NCI-H187 (cell line): ENCODE measurements at places on chromosomes 11 and 22.

DNA sequence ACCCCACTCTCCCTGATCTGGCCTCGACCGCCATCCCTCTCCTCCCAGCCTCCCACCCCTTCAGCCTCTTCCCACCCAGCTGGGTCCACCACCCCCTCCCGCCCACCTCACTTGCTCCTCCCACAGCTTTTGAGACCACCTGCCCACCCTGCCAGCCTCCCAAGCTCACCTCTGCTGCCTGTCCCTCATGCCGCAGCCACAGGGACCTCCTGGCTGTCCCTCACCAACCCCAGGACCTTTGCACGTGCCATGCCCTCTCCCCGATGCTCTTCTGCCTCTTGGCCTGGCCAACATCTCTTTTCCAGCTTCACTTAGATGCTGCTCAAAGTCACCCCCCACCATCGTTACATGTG lies 6.5 kb downstream of the PNPLA5 start:
- no peak for DNase-seq

DNA sequence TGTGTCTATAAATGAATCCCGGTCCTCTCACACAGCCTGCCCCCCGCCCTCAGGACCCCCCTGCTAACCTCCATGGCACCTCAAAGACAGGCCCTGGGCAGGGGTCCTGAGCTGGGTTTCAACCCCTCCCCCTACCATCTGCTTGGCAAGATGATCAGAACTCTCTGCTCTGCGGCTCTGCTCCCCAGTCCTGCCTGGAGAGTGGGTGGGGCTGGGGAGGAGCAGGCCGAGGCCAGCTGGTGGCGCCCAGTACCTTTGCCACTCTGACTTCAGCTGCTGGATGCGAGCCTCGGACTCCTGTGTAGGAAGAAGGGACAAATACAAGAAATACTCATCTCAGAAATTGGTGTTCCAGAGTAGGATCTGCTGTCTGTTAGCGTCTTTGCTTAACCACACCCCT lies 15.0 kb downstream of the SUN2 start:
- DNase-seq, result no peak

DNA sequence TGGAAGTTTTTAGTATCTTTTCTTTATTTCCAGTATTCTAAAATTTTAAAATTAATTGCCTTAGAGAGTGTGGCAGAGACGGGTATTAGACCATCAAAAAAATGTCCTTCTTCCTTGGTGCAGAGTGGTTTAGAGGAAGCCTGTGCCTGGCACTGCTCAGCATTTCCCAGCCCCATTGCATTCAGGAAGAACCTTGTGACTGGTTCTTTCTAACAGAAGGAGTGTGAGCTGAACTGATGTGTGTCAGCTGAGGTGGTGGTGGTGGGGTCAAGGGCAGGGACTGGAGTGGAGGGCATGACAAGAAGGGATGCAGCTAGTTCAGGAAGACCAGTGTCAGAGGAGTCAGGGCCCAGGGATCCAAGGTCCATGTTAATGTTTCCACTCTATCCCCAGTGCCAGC lies 58.7 kb upstream of the FDX1 start:
- DNase-seq, result no peak

DNA sequence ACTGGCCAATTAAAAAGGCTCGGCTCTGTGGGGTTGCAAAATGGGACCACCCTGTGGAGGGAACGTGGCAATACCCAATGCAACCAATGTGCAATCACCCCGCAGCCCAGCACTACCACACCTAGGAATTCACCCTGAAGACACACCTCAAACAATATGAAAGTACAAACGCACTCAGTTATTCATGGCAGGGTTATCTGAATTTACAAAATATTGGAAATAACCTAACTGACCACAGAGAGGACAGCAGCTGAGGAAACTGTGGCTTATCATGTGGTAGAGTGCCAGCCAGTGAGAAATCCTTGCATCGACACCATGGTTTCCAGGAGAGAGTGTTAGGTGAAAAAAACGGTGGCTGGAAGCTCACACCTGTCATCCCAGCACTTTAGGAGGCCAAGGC lies 18.7 kb downstream of the ALG12 start:
- no peak for DNase-seq

DNA sequence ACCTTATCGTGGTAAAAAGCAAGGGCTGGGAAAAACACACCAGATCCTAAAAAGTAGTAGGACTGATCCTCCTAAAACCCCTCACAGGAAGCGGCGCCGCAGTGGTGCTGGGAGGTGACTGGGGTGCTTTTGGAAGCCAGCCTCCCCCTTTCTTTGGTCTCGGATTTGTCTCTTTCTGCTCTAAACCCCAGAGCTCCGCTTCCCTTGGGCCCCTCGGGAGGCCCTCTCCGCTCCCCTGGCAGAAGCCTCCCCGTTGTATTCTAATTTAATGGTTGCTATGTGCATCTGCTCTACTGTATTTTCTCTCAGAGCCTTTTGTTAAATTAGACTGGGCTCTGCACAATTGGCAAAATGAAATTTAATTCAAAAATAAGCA lies 587.7 kb downstream of the OPCML start:
- no peak for DNase-seq

GRCh38 chr22:22960307-22960706 lies 72.7 kb downstream of the IGLL5 start:
- DNase-seq, result no peak

DNA sequence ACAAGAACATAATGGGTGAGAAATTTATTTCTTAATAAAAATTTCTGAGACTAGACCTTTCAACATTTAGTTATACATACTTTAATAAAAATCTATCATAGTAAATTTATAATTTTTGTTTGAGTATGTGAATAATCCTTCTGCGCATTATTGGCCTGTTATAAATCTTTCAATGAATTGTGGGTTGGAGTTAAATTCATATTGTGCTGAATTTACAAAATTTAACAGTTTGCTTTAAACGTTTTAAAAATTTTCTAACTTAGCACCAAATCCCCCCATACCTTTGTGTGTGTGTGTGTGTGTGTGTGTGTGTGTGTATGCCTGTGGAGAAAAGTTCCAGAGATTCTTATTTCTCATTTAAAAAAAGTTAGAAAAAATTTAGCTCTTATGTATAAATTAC lies 111.0 kb downstream of the TMEM135 start:
- no peak for DNase-seq

- no peak for DNase-seq
These were observed at the start of gene SCGB1D4 for GRCh38 chr11:62298975-62299374. SCGB1D4 (minus strand) TSS chr11:62299075; CDS start chr11:62299010, 65 bp downstream.

DNA sequence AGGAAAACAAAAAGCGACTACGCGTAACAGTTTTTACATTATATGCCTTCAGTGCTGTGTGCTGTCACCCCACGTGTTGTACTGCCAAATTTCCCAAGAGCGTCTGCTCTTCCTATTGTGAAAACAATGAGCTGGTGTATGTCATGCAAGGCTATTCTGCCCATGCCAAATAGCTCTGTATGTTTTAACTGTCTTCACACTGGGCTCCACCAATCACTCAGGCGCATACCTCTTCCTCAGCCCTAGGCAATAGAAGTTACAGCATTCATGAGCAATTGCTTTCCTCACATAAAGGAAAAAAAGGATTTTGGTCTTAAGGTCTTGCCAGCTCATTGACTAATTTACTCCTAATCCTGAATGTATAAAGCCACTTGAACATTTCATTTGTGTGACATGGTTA lies 606.8 kb downstream of the NTM start:
- no peak for DNase-seq

DNA sequence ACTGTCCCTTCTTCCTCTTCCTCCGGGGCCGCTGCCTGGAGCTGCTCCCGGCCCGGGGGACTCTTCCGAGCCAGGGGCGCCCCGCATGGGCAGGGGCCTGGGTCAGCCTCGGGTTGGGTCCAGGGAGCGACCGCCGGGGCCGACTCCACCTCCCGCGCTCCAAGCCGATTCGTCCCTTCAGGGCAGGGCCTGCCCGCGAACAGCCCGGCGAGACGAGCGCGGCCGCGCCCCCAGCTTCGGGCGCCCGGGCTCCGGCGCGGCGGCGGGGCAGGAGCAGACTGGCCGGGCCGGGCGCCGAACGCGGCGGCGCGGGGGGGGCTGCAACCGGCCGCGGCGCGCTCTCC lies at the start of gene LARGE1:
LARGE1 (minus strand) TSS at position 280 of the 344 bp plus-strand sequence.
- DNase-seq, result no peak

GRCh38 chr11:86615487-86615886 lies 56.9 kb downstream of the ME3 start:
- no peak for DNase-seq

DNA sequence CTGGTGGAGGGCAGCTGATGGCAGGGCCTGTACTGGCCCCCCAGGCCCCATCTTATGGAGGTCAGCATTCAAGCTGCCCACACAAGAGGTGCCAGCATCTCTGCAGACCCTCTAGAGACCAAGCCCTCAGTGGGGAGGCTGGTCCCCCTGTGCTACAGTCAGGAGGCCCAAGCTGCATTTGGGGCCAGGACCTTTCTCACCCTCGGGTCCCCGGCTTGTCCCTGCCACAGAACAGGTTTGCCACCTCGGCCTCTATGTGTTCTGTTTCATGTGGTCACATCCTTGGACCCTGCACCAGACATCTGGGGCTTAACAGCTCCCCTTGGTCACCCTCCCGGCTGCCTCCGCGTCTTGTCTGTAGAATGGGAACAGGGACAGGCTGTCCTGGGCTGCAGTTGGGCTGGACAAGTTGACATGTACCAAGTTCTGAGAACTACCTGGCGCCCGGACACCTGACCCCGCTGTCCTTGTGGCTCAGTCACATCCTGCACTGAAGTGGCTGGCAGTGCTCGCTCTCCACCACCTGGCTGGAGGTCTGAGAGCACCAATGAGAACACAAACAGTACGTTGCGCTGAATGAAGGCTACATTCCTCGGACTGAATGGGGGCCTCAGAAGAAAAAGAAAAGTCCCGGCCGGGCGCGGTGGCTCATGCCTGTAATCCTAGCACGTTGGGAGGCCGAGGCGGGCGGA lies 2.7 kb upstream of the PLXNB2 start:
- no peak for DNase-seq

- no peak for DNase-seq
These were observed 100.1 kb downstream of the PRR5L start for GRCh38 chr11:36395978-36396736.

- DNase-seq, result no peak
These were observed 559.7 kb downstream of the JRKL start for GRCh38 chr11:96949464-96949863.

- DNase-seq, result no peak
These were observed 56.0 kb downstream of the ADM start for GRCh38 chr11:10360835-10361234.

DNA sequence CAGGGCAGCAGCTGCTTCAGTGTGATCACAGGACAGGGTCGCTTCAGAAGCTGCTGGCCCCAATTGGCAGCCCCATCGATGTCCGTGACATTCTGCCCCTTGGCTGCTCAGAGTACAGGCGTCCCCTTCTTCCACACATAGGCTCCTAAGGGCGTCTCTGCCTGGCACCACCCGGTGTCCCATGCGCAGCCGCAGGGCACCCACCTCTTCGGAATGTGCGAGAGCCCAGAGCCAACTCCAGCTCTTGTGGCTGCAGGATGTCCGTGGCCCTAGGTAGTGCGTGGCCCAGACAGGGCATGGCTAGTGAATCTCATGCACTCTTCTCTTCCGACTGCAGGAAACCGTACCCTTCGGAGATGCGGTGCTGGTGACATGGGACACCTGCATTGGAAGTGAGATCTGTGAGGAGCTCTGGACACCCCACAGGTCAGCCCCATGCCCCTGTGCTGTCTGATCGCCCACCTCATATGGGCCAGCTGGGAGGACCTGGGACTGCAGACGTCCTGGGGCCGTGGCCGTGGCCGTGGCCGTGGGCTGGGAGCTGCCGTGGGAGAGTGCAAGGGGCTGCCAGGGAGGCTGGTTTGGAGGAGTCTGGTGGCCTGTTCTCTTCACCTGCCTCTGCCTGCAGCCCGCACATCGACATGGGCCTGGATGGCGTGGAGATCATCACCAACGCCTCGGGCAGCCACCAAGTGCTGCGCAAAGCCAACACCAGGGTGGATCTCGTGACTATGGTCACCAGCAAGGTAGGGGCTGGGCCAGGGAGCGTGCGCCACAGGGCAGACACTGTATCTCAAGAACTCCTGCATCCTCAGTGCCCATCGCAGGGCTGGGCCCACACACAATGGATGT lies 20.2 kb downstream of the NADSYN1 start:
- no peak for DNase-seq

- no peak for DNase-seq
These were observed 423.9 kb upstream of the CHORDC1 start for GRCh38 chr11:90646706-90647105.

- no peak for DNase-seq
These were observed 123.9 kb downstream of the ST3GAL4 start for GRCh38 chr11:126479178-126479930.

DNA sequence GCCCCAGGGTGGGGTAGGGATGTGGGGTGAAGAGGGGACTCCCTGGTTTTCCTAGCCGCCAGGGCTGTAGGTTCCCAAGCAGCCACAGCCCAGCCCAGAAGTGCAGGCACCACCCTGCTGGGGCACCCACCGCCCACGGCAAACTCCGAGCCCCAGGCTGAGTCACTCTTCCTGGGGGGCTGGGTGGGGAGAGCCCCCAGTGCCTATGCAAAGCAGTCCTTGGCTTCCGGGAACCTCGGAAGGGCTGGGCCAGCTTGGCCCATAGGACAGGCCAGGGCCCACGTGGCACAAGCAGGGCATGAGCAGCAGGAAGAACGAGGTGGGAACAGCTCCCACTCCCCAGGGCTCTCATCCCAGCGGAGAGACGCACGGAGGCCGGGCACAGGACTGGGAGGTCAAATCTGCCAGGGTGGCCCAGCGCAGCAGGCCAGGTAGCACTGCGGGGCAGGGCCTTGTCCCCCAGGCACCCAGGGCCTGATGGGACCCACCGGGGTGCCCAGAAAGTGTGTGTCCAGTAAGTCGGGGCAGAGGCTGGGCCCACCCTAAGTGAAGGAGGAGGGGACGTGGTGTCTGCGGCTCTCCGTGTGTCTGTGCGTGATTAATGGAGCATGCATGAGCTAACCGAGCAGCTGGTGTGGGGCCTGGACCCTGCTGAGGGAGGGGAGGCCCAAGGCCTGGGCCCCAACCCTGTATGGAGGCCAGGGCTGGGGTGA lies 4.6 kb upstream of the IL17REL start:
- no peak for DNase-seq

- DNase-seq, result no peak
These were observed 10.8 kb upstream of the SLC35C1 start for GRCh38 chr11:45794169-45794568.

DNA sequence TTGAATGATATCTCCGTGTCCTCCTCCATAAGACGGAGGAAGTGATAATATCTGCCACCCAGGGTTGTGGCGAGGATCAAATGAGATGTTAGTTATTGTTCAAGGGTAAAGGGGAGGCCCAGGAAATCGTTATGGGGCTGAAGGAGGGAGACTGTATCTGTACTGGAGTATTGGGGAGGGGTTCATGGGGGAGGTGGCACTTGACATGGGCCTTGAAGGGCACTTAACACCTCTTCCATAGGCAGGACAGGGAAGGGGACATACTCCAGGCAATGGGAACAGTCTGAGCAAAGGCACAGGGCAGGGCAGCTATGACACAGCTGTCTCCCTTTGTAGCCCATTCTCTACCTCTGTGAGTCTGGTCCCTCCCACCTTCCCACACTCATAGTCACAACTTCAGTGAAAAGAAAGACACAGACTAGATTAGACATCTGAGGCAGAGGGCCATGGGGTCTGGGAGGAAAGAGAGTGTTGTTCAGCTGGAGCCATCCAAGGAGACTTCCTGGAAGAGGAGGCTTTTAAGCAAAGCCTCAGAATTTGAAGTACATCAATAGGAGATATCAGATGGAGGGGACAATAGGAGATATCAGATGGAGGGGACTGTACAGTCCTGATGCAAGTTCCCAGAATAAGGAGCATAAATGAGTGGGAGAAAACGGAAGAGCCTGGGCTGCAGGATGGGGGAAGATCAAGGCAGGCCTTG lies 15.8 kb upstream of the DGKZ start:
- no peak for DNase-seq

GRCh38 chr11:122226810-122227379 lies 110.9 kb upstream of the BLID start:
- DNase-seq, result no peak
